ENCODE measurements at places on chromosomes 12 and 14.

DNA sequence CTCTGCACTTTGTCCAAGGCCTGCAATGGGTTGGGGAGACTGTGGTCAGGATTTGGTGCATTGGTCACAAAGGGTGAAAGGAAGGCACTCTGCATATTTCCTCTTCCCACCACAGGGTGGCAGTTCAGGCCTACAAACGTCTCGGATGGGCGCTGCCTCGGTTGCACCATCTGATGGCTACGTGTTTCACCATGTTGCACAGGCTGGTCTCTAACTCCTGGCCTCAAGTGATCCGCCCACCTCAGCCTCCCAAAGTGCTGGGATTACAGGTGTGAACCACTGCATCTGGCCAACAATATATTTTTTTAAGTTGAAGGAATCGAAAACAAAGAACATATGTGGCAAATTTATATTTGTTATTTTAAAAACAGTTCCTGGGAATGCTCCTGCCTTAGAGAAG lies 35.1 kb downstream of the TMBIM6 start:
- DNase-seq, result peak; percentile 19

GRCh38 chr12:116508145-116509121 lies 50.7 kb upstream of the MAP1LC3B2 start:
- peak; percentile 64 for DNase-seq

- DNase-seq, result no peak
Measured at GRCh38 chr12:88833641-88834116, 253.4 kb upstream of the KITLG start.

DNA sequence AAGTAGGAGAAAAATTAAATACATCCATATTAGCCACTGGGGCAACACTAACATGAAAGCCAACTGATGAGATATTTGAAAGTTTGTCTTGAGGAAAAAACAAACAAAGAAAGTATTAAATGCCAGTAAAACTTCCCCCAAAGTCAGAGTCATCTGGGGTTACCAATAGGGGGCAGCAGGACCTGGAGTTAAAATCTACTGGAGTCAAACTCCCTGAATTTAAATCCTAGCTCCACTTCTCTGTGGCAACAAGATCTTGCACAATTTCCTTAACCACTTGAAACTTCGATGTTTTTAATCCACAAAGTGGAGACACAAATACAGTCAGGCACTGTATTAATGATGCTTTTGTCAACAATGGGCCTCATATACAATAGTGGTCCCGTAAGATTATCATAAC lies 14.4 kb downstream of the PLEKHG7 start:
- peak; percentile 8 for DNase-seq

GRCh38 chr12:88931598-88931997 lies 351.3 kb upstream of the KITLG start:
- DNase-seq, result no peak
